Effector memory CD4-positive, alpha-beta T cell (primary cell): ENCODE measurements at places on chromosomes 16 and 17.

GRCh38 chr17:57892146-57892819, 42.4 kb upstream of the MRPS23 start:
- peak; percentile 56 for DNase-seq

- DNase-seq = no peak
These were observed 553.3 kb upstream of the CDH11 start for GRCh38 chr16:65675161-65675560.

DNA sequence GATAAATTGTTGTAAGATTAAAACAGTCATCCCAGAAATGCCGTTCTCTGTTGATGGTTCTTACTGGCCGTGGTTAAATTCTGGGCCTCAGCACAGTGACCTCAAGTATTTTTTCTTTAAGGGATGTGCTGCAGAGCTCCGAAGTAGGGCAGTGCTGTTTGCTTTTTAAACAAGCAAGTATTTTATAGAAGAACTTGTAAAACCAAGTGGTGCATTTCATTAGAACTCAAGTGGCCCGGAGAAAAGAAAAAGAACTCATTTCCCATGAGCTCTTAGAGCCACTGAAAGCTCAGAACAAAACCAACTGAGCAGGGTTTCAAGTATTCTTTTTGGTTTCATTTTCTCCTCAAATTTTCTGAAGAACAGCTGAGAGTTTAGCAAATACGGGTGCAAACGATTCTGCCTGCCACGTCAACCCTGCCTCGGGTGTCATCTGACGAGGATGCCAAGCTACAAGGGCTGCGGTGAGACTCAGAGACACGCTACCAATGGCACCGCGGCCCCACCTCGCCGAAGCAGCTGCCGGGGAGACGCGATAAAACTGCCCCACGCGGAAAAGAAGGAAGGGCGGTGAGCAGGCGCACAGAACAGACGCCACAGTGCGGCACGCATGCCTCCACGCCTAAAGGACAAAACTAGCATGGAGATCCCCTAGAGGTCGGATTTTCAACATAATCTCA, 6.3 kb downstream of the LMF1 start:
- DNase-seq = peak; percentile 67

DNA sequence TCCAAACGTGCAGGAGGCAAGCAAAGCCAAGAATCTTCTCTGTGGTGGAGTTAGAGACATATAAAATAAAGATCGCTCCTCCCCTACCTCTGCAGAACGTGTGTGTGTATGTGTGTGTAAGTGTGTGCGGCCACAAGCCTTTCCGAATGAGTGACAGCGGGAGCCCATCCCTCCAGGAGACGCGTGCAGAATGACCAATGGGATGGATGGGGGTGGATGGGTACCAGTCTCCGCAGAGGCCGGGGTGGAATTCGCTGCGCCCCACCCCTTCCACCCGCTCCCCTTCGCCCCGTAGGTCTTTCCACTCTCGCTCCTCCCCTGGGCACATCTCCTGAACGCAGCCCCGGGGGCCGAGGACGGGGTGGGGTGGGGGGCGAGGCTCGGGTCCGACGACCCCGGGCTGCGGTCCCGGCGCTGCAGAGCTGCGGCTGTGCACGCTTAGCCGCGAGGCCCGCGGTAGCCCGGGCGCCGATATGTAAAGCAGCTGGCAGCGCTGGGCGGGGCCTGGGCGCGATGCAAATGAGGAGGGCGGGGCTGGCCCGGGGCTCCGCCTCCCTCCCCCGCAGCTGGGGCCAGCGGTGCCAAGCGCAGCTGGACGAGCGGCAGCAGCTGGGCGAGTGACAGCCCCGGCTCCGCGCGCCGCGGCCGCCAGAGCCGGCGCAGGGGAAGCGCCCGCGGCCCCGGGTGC, at the start of gene PRKCB:
Gene PRKCB, plus strand, starts transcription at position 594 of the 688 bp plus-strand sequence.
- DNase-seq = peak; percentile 80

- DNase-seq = no peak
These were observed 29.1 kb downstream of the DUSP14 start for GRCh38 chr17:37518826-37519225.

GRCh38 chr16:4675864-4676786, 17.2 kb upstream of the NUDT16L1 start:
- peak; percentile 55 for DNase-seq

DNA sequence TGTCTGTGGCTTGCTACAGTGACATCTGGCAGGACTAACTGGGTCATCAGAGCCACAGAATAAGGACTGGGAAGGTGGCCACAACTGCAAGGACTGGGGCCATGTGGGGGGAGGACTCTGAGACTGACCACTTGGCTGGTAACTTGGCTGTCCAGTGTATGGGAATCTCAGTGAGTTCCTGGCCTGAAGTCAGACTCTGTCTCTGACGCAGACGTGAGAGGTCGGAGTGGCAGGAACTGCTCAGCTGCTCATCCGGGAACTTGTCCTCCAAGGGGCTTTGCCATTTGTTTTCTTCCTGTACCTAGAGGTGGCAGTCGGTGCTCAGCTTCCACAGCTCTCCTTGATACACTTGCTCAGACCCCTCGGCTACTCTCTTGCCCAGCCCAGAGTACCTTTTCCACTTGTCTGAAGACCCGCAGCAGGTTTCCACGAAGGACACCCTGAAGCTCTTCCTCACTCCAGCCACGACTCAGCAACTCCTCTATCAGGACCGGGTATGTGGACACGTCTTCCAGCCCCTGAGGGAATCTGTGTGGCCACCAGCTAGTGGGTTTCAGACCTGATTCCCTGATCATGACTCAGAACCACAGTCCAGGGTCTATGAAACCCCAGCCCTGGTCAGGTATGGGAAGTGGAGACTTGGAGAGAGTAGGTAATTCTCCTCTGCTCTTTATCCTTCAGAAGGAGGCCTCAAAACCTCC, 7.3 kb upstream of the DPEP3 start:
- DNase-seq = no peak

DNA sequence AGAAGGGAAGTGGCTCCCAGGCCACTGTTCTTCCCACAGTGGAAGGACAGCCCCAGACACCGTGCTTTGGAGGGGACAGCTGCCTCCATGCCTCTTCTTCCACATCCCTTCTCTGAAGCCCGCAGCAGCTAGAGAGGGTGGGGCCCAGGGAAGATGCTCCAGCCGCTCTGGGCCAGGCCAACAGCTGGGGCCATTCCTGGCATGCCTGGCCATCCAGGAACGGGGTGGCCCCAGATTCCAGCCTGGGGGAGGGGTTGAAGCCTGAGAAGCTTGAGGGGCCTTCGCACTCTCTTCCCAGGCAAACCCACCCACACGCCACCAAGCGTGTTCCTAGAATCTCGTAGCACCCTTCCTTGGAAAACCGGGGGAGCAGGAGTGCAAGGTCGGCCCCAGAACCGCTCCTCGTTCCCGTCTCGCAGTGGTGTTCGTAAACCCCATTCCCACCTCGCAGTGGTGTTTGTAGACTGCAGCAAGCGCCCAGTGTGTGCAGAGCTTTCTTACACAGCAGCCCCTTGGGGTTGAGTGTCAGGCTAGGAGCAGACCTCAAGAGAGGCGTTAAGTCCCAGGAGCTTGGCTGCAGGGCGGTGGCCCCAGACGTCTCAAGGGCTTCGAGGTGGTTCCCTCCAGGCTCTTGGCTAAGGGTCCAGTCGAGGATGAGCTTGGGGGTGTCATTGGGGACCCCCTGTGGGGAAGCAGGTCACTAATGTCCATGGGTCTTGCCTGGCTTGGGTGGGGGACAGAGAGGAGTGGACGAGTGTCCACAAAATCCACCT, 2.7 kb downstream of the CDH15 start:
- no peak for DNase-seq

GRCh38 chr16:51500306-51500705, 349.2 kb upstream of the SALL1 start:
- DNase-seq = no peak

DNA sequence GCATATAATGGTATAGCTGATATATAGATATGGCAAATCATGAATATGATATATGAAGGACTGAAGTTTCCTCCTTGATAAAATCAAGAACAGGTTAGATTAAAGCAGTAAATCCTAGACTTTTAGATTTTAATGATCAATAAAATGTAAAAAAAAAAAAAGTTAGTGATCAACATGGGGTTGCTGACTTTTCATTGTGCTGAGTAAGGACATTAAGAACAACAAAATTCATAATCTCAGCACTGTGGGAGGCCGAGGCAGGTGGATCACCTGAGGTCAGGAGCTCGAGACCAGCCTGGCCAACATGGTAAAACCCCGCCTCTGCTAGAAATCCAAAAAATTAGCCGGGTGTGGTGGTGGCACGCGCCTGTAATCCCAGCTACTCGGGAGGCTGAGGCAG, 10.4 kb upstream of the CHD3 start:
- no peak for DNase-seq

DNA sequence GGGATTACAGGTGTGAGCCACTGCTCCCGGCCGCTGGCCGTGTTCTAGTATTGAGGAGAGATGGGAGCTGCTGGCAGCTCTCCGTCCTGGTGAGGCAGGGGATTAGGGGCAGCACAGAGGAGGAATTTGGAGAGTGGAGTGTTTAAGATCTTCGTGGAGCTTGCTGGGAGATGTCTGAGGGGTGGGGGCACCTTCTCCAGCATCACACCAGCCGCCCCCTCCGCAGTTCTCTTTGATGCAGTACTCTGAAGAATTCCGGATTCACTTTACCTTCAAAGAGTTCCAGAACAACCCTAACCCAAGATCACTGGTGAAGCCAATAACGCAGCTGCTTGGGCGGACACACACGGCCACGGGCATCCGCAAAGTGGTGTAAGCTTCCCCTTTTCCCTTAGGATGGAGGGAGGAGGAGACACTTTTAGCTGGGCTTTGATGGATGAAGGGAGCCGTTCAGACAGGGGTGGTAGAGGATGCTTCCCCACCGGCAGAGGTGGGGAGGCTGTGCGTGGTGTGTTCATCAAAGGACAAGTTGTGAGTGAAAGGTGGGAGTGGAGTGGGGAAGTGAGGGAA, 11.9 kb downstream of the ITGAM start:
- DNase-seq = no peak

- no peak for DNase-seq
These were observed 14.1 kb downstream of the FAM222B start for GRCh38 chr17:28828294-28829040.

GRCh38 chr16:56625140-56625942, at the start of gene MT1E:
Gene MT1E (plus strand): TSS chr16:56625781. CDS start chr16:56625852, 71 bp downstream.
- DNase-seq = no peak

- DNase-seq = no peak
These were observed 12.9 kb downstream of the TRPV2 start for GRCh38 chr17:16428098-16428882.

- no peak for DNase-seq
These were observed 1.0 kb downstream of the TELO2 start for GRCh38 chr16:1494129-1494640.

DNA sequence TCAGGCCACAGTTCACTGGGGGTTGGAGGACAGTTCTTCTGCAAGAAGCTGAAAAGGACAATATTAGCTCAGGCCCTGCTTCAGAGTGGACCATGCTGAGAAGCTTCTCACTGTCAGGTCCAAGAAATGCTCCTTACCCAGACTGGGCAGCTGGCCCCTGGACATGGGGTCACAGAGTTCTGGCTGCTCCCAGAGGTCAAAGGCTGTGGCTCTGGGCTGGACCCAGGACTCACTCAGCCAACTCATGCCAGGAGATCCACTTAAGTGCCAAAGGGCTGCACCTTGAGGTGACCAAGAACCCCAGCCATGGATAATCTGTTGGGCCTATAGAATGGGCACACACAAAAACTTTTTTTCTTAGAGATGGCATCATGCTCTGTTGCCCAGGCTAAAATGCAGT, 4.0 kb downstream of the CES2 start:
- DNase-seq = no peak

GRCh38 chr16:14405611-14406537, 224.2 kb downstream of the PARN start:
- peak; percentile 0 for DNase-seq

- DNase-seq = no peak
These were observed 20.0 kb upstream of the ITGAX start for GRCh38 chr16:31334934-31335333.

DNA sequence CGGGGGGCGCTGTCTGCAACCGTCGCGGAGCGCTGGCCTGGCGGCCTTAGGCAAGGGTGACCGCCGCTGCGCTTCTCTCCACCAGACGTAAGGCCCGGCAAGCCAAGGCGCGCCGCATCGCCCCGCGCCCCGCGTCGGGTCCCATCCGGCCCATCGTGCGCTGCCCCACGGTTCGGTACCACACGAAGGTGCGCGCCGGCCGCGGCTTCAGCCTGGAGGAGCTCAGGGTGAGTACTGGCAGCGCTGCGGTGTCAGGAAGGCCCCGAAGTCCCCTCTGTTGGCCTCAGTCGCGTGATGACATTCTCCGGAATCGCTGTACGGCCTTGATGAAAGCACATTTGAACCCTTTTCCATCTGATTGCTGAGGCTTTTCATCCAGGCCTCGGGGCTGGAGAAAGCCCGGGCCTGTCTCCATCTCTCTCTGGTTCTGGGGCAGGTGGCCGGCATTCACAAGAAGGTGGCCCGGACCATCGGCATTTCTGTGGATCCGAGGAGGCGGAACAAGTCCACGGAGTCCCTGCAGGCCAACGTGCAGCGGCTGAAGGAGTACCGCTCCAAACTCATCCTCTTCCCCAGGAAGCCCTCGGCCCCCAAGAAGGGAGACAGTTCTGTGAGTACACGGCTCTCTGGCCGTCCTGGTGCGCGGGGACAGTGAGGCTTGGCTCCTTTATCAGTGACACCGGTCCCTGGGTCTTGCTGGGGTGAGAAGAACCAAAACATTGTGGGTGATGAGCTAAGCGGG, 831 bp downstream of the RPL13 start:
- DNase-seq = no peak

- DNase-seq = no peak
These were observed 12.9 kb upstream of the TOB1 start for GRCh38 chr17:50879086-50879485.

GRCh38 chr17:64032081-64032480, 11.6 kb upstream of the ICAM2 start:
- no peak for DNase-seq

GRCh38 chr17:35416659-35417058, 15.6 kb downstream of the SLFN12 start:
- no peak for DNase-seq

DNA sequence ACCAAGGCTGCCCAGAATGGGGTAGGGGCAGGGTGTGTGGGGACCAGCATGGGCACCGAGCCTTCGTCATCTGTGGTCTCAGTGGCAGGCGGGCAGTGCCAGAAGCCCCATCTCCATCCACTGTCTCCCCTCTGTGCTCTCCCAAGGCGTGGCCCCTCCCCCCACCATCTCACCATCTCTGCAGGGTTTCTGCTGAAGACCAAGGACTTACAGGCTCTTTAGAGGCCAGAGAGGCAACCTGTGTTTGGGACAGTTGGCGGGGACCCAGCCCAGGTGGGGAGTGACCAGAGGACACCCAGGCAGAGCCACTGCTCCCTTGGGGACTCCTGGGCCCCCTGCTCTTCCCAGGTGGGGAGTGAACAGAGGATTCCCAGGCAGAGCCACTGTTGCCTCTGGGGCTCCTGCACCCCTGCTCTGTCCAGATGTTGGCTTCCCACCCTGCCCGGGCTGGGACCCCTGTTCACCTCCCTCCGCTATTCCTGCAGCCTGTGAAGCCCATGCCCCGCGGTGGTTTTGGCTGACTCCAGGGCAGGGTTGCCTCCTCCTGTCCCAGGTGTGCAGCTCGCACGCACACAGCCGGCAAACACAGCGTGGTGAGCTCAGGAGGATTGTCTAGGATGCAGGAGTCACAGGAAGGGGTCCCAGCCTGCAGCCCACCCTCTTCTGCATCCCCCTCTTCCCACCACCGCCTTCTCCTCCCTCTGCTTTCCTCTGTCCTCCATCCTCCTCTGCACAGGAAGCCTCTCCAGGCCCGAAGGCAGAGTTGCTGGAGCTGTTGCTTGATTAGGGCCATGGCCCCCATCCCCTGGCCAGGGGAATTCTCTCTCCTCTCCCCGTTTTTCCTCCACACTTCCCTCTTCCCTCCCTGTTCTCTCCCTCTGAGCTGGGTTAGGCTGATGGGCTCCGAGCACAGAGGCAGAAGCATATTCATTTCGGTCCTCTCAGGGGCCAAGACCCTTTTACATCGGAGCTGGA, 45.0 kb downstream of the SLC7A5 start:
- DNase-seq = no peak

GRCh38 chr16:76940251-76940650, 250.7 kb upstream of the MON1B start:
- DNase-seq = no peak
